M059J (cell line): ENCODE measurements at places on chromosomes 4 and X. TPM values are rescaled to one million over a fixed set of nuclear protein-coding genes. Genes with fewer than 3 reads are reported as not detected.

DNA sequence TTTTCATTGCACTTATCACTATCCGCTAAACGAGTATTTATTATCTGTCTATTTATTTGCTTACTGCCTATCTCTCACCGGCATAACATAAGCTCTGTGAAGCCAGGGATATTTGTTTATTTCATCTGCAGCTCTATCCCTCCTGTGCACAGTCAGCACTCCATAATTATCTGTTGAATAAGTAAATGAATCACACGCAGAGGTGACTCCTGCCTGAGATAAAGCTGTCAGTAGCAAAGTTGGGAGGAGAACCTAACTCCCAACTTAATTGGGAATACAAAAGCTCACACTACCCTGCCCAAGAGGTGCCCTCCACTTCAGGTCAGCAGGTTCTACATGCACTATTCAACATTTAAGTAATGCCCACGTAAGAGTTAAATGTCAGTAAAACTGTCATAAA lies 85.7 kb downstream of the CORIN start:
- DNase-seq: no peak

DNA sequence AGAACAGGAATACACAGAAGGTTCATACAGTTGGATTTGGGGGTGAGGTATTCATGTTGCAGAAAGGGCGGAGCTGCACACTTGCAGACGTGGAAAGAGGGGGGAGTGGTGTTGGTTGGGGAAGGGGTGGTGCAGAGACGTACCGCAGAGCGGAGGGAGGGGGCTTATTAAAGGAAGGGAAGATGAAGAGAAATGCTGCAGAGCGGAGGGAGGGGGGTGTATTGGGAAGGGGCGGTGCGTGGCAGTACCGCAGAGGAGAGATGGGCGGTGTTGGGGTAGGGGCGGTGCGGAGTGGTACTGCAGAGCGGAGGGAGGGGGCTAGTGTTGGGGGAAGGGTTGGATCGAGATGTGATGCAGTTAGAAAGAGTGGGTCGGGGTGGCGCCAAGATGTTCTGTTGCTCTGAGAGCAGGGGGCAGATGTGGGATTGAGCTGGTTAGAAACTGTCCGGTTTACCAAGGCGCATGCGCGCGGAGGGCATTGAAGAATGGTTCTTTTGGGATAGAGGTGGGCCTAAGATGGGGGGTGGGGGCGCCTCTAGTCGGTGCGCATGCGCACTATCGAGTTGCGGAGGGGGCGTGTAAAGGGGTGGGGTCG lies 900 bp downstream of the TRO start:
- peak; percentile 82 for DNase-seq

- DNase-seq: no peak
Observed at GRCh38 chr4:76310683-76311082, 4.2 kb downstream of the STBD1 start.

GRCh38 chr4:100063355-100063754 lies 113.3 kb upstream of the H2AZ1 start:
- DNase-seq: no peak

DNA sequence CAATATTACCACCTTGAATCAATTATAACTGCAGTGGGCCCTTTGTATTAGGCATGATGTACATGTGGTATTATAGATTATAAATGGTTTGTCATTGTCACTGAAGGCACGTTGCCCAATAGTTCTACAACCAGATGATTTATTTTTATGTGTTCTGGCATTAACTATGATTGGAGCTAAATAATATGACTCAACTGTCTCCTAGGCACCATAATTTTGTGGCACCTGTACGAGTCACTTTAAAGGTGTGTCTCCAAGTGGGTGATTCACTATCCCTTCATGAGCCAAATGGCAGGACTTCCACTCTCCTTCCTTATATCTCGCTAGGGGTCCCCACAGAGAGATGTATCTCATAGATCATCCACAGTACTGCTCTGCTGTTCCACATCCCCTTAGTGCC lies 6.1 kb upstream of the SMPX start:
- peak; percentile 12 for DNase-seq

DNA sequence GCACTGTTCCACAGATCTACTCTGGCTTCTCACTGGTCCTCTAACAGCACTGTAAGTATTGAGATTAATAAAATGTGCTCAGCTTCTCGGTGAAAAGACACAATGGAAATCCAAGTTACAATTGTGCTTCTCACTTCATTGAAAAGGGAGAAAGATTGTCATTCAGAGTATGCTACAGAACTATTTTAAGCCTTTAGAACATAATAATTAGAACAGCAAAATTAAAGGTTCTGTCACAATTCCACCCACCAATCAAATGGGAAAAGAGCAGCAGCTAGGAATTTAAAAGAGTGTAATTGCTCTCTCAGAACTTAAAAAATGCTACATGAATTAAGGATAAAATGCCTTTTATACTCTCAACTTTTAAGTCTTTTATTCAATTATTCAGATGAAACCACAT lies 329.4 kb downstream of the ANK2 start:
- no peak for DNase-seq

GRCh38 chr4:80171656-80172055 lies 25.6 kb upstream of the PRDM8 start:
- no peak for DNase-seq

DNA sequence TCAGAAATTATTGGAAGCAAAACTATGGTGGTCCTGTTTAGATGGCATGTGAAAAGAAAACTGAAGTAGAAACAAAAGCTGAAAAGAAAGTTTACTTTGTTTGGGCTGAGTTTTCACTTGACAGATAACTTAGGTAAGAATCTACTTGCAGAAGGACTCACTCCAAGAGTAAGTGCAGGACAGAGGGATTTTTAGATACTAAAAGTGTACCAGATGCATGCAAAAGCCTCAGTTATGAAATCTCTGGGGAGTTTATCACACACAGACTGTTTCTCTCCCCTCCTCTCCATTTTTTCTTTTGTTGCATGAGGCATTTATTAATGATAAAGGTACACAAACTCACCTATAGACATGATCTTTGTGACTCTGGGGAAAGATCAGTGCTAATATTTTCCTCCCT lies 127.5 kb upstream of the GIMD1 start:
- no peak for DNase-seq

GRCh38 chr4:113256946-113257345 lies 207.5 kb downstream of the ANK2 start:
- no peak for DNase-seq

SOD3 gene
- 14.6 and 22.7 TPM in 2 replicates for total RNA-seq

HDX gene
- 4.3 and 6.3 TPM in 2 replicates for total RNA-seq

IL9R gene
- 0.32 TPM in 1 of 2 replicates, not detected in the other for total RNA-seq

RCHY1 gene
- 10.6 and 11.7 TPM in 2 replicates for total RNA-seq

SHROOM4 gene
- total RNA-seq: 0.54 and 1.8 TPM in 2 replicates

PNCK gene
- total RNA-seq: not detected in 2 replicates
